ENCODE measurements at places on chromosomes 11 and 22.

GRCh38 chr11:57392066-57392762 lies 1.8 kb upstream of the PRG2 start:
- DNase-seq = peak; percentile 90

- no peak for DNase-seq
Measured at GRCh38 chr11:15830741-15831428, 525.5 kb downstream of the SOX6 start.

DNA sequence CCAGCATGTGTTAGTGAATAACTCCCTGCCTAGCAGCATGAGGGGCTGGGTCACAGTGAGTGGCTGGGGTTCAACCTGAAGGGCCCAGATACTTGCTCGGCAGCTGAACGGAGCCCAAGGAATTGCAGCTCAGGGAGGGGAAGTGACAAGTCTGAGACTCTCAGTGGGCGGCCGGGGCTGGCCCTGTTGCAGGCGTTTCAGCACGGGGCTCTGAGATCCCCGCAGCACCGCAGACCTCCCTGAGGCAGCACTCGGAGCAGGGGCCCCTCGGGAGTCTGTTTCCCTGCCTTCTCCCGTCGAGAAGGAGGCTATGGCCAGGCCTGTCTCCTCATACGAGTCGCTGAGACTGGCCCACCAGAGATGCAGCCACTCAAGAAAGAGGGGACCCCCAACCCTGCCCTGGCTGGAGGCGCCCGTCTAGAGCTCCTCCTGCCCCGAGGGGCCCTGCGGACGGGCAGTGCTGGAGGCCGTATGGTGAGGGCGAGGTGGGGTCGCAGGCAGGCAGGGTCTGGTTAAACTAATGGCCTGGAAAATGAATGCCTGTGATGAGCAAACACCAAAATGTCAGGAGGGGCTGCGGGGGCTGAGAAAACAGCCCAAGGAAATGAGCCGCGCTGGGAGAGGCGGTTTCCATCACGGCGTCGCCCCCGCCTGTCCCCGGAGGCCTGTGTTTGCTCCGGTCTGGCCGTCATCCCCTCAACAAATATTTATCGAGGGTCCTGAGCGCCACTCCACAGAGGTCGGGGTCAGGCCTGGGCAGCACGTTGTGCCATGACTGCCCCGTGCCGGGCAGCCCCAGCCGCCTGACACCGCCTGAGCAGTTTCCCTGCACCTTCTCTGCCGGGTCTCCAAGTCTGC lies 9.3 kb downstream of the TSSC4 start:
- no peak for DNase-seq

- DNase-seq = no peak
Measured at GRCh38 chr11:100964435-100964834, 165.2 kb downstream of the PGR start.

DNA sequence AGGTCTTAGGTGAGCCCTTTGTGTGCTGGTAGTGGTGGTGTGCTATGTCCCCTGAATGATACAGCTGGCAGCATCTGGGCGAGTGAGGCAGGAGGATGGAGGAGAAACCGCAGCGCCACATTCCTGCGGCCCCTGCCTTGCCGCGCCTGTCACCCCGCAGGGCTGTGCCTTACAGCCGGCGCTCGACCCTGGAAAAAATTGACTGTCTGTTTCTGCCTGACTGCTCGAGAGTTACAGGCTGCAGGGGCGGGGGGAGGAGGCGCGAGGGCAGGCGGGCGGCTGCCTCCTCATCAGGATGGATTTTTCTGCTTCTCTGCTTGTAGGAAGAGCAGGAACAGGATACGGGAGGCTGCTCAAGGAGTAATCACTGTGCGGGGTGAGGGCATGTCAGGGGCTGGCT lies 443.4 kb downstream of the MIAT start:
- DNase-seq = no peak

- no peak for DNase-seq
Measured at GRCh38 chr11:120302001-120302805, 22.9 kb upstream of the TLCD5 start.

- no peak for DNase-seq
Measured at GRCh38 chr11:37571246-37571645, 973.2 kb upstream of the RAG2 start.

DNA sequence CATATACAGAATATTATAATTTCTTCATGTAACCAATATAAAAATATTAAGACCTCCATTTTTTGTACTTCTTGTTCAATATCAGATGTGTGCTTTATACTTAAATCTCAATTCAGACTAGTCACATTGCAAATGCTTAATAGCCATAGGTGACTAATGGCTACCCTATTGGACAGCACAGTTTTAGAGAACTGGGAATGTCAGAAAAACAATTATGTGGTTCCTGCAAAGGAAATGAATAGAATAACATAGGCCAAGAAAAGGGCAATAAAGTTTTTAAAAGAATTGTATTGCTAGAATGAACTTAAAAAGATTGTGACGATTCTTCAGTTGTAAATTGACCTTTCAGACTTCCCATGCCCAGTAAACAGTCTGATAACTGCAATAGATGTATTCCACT lies 843.0 kb downstream of the METTL15 start:
- no peak for DNase-seq

- DNase-seq = no peak
Measured at GRCh38 chr11:65482306-65482850, 16.5 kb upstream of the MALAT1 start.

GRCh38 chr11:28504555-28505110 lies 396.4 kb downstream of the METTL15 start:
- no peak for DNase-seq

- DNase-seq = no peak
Measured at GRCh38 chr11:76277298-76278175, 71.2 kb upstream of the WNT11 start.

- DNase-seq = peak; percentile 25
Measured at GRCh38 chr11:31810779-31811647, at the start of gene PAX6. TSS of gene PAX6 (minus strand) at chr11:31811322. CDS start at chr11:31806411, 4,911 bp downstream.

- no peak for DNase-seq
Measured at GRCh38 chr11:115530752-115531151, 26.5 kb upstream of the CADM1 start.

GRCh38 chr11:124717786-124718651 lies 21.7 kb upstream of the NRGN start:
- no peak for DNase-seq

DNA sequence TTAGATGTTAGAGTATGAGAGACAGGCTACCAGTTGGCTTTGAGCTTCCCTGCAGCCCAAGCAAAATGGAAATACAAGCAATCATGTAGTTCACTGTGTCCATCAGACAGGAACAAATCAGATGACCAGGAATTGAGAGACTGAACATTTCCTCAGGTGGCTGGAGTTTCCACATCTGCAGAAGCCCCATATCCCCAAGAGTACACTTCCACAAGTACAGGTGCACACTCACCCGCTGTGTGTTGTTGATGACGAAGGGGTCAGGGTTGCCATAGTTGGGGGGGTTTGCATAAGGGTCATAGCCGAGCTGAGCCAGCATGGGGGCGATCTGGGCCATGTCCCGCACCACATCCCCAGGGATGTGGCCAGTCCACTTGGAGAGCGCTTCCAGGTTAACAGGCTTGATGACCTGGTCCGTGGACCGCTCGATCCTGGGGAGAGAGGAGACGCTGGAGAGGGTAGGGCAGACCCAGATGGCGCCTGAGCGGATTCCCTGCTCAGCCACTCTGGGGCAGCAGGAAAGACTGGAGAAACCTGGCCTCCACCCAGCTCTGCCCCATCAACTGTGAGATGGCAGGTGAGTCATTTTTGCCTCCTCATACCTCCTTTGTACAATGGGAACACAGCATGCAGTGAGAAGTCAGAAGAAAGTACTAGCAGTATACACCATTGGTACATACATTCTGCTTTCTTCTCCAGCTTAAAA lies 23.9 kb upstream of the TFIP11 start:
- no peak for DNase-seq

DNA sequence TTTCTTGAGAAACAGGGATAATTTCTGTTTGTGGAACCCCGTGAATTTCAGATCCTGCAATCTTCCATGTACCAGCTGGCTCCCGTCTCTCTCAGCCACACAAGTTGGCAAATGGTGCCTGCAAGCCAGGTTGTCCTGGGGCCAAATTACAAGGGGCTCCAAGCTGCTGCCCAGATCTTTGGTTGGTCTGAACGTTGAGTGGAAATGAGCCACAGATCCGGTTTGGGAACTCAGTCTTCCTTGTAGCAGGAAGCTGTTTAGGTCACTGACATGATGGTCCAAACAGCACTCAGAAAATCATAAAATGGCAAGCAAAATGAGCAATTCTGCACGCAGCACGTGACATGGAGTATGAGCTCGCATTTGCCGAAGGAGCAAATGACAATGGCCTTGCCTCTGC lies 1496.4 kb downstream of the TBC1D22A start:
- no peak for DNase-seq

DNA sequence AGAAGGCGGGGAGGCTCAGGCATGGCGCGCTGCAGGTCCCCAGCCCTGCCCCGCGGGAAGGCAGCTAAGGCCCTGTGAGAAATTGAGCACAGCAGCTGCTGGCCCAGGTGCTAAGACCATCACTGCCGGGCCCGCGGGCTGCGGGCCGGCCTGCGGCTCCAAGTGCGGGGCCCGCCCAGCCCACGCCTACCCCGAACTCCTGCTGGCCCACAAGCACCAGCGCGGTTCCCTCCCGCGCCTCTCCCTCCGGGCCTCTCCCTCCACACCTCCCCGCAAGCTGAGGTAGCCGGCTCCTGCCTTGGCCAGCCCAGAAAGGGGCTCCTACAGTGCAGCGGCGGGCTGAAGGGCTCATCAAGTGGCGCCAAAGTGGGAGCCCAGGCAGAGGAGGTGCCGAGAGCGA lies 4.6 kb upstream of the RDX start:
- DNase-seq = no peak

DNA sequence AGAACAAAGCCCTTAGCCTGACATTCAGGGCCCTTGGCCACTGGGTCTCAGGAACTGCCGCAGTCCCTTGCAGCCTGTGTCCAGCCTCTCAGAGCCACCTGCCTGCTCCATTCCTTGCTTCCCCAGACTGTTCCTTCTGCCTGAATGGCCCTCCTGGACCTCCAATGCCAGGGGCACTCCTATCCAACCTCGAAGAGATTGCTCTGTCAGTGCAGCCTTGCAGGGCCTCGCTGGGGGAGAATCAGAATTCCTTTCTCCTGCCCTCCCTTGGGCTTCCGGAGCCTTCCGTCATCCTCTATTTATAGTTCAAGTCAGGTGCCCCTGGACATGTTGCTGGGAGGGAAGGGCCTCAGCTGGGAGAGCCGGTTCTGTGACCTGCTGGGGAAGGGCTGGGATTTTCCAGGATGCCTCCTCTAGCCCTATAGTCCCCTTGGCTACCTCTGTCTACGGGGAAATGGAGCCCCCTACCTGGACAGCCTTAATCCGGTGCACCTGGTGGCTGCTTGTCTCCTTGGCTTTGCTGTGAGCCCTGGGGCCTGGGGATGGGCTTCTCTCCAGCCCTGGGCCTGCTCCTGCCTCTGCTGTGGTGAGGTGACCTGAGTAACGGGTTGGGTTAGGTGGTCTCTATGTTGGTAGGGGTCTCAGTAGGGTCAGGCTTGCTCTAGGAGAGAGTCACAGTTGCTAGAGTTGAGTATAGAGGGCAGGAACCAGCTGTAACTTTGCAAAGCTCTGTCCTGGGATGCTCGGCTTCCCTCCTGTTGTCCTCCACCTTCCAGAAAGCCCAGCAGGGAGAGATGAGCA lies 45.9 kb upstream of the SYT7 start:
- DNase-seq = no peak

DNA sequence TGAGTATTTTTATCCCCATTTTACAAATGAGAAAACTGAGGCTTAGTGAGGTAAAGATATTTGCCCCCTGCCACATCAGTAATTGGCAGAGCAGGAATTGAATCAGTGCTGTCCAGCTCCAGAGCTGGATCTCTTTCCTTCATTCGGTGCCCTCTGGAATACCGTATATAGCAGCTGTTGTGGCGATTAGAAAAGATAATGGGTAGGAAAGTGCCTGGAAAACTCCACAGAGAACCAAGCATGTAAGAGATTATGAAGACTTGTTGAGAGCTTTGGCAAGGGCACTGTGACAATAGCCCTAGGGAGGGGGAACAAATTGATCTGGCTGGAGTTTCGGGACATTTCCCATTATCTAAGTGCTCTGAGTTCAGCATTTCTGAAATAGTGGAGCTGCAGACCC lies 82.5 kb upstream of the TEAD1 start:
- no peak for DNase-seq

GRCh38 chr22:47779474-47779873 lies 1017.0 kb downstream of the TBC1D22A start:
- DNase-seq = no peak

- no peak for DNase-seq
Measured at GRCh38 chr11:129865701-129866100, 29.7 kb downstream of the NFRKB start.

- DNase-seq = no peak
Measured at GRCh38 chr11:20864628-20865027, 195.2 kb downstream of the NELL1 start.

- no peak for DNase-seq
Measured at GRCh38 chr11:133197425-133197824, 334.9 kb downstream of the OPCML start.

GRCh38 chr11:61696602-61697001 lies 16.4 kb downstream of the DAGLA start:
- no peak for DNase-seq

DNA sequence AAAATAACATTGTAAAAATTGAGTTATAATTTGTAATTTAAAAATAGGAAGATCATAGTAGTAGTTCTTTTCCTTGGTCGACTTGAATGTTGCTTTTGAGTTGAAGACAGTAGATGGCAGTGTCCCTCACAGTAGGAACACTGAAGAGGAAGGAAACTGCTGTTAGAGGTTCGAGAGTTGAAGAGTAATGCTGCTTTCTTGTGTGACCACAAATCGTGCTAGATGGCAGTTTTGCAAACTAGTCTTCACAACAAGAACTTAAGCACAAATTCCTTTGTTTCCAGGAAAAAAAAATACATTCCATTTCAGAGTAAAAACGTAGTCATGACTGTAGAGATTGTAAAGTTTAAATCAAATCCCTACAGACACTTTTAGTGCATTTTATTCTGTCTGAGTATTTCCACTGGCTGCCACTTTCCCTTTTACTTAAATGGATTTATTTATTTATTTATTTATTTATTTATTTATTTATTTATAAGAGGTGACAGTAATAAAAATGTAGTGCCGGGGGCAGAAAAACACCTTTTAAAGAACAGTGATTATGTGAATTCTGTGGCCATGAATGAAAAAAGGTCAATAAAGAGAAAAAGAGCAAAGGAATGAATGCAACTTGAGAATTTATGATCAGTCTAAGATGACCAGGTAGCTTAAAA lies 54.6 kb downstream of the SPECC1L start:
- DNase-seq = peak; percentile 74

DNA sequence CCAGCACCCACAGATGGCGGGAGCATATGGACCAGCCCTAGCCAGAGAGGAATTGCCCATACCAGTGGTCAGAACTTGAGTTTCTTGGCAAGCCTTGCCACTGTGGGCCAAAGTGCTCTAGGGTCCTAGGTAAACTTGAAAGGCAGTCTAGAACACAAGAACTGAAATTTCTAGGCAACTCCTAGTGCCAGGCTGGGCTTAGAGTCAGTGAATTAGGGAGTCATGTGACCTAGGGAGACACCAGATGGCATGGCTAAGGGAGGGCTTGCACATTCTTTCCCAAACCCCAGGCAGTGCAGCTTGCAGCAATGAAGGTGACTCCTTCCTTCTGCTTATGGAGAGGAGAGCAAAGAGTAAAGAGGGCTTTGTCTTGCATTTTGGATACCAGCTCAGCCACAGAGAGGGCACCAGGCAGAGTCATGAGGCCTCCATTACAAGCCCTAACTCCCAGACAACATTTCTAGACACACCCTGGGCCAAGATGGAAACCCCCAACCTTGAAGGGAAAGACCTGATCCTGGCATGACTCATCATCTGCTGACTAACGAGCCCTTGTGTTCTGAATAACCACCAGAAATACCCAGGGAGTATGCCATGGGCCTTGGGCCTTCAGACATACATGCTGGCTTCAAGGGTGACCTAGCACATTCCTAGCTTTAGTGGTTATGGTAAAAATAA lies 19.2 kb upstream of the OR56A3 start:
- peak; percentile 1 for DNase-seq

Data from hematopoietic multipotent progenitor cell treated with erythropoietin and hydrocortisone succinate and interleukin-3 and kit ligand, for 8 days (in vitro differentiated cells).